ENCODE measurements at places on chromosomes 4 and X. TPM values are rescaled to one million over a fixed set of nuclear protein-coding genes. Genes with fewer than 3 reads are reported as not detected.

DNA sequence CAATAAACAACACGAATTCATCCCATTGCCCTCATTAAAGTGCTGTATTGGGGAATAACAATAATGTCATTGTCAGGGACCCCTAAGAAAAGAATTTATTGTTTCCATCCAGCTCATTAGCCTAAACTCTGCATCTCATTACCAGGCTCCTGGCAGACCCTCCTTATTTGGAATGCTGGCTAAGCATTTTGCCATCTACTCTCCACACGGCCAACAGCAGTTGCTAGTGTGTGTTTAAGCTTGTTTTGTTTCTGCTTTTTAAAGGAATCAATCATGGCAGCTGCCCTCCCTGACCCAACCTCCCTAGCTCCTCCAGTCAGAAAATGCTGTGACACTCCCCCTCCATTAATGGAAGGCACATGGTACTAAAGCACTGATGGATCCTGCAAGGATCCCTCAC, 43.5 kb downstream of the GATB start:
- DNase-seq, result no peak

- no peak for DNase-seq
These were observed 312.2 kb downstream of the GALNTL6 start for GRCh38 chr4:172125443-172125842.

MBTPS2 gene
- total RNA-seq, result 8.3 TPM

- no peak for DNase-seq
These were observed 561.4 kb downstream of the ZIC3 start for GRCh38 chrX:138127314-138127713.

DNA sequence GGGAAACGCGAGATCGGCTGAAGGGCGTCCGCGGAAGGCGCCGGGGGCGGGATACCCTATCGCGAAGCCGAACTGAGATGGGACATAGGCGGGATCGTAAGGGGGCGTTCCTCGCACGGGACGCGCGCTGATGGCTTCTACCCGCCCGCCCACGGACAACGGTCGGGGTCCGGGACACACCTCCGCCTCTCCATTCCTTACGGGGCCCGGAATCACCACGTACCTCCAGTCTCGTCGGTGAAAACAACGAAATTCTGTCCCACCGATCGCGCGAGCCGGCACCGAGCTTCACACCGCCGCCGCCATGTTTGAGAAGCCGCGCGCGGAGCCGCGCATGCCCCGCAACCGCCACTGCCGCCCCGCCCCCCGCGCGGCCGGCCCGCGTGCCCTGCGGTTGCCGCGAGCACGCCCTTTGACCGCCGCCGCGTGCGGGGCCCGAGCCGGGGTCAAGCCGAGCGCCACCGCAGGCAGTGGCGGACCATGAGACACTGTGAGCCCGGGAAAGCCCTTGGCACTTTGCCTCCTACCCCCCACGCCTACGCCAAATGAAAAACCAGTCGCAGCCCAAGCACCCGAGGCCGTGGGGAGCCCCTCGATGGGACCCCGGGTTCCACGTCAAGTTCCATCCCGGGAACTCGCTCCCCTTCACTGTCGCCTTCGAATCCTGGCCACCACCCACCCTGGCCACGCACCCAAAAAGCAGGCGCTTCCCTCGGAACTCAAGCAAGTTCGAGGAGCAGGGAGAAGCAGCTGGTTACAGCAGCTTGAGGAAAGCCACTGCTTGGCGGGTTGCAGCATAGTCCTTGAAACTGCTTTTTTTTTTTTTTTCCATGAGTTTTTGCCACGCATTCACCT, at the start of gene SCML2:
TSS of gene SCML2 (minus strand) at position 320 of the 855 bp plus-strand sequence. CDS start 20,617 bp downstream, outside the sequence.
- peak; percentile 75 for DNase-seq

DNA sequence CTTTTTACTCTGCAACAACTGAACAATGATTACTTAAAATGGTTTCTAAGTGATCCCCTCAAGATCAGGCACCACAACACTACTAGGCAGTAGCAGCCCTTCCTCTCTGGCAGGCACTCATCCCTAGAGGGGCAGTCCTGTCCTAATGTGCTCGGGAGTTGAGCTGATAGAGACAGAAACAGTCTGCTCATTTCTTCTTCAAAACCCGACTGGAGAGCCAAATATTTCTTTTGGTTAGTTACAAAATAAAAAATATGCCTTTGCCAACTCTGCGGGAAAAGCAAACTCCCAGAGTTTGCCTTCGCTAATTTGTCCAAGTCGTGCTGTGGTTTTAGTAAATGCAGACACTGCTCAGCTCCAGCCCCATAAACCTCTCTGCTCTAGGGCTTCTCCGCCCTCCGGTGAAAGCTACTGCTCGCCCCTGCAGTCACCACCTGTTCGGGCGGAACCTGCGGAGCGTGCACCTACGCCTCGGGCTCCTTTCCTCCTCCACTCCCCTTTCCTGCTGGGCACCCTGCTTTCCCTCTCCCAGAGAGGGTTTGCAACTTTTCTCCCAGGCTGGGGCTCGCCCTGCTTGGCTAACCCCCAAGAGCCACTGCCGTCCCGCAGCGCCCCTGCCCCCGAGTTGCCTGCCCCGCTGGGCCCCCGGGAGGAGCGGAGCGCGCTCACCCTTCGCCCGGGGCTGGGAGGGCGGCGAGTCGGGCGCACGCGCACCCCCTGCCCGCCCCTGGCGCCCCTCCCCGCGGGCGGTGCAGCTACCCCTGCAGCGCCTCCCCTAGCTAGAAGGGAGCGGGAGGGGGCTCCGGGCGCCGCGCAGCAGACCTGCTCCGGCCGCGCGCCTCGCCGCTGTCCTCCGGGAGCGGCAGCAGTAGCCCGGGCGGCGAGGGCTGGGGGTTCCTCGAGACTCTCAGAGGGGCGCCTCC, at the start of gene NPNT:
TSS of gene NPNT (plus strand) at position 812 of the 923 bp plus-strand sequence. CDS start 182 bp downstream, outside the sequence.
- no peak for DNase-seq

GRCh38 chr4:5972571-5972970, 45.7 kb downstream of the C4orf50 start:
- no peak for DNase-seq

SOX3 gene
- not detected for total RNA-seq

DNA sequence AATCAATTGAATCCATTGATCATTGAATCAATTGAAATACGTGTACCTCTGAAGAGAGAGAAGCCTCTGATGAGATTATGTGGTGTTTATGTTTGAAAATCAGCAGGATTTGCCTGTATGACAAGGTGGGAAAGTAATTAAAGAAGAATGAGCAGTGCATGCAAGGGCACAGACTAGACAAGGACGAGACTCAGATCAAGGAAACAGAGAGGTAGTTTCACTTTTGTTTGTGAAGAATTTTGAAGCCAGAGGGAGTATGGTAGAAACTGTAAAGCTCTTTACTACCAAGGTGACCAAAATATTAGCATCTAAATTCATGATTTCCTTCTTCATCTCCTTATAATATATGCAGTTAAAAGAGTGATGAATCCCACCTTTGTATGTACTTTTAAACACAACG, 1830.0 kb upstream of the IGFBP7 start:
- DNase-seq, result no peak

HPGD gene
- 1.1 TPM for total RNA-seq

NXF2B gene
- total RNA-seq, result not detected

DNA sequence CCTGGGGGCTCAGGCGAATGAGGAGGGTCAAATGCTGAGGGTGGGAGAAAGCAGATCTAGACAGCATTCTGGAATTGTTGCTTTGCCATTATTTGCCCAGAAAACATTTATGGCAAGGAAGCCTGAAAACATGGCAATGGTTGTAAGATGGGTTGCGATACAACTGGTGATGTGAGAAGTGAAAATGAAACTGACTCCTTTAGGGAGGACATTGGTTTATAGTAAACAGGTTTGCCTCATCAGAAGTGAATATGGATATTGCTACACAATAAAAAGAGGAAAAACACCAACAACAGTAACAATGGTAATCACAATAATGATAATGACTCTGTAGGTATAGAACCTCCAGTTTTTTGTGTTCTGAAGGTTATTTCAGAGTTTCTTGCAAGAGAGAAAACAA, 107.0 kb upstream of the TBC1D9 start:
- DNase-seq, result no peak

GRCh38 chr4:142467088-142467487, 379.0 kb downstream of the INPP4B start:
- DNase-seq, result no peak

GRCh38 chrX:68681443-68681941, 34.0 kb downstream of the STARD8 start:
- no peak for DNase-seq

INPP4B gene
- total RNA-seq, result 12.1 TPM

GAGE13 gene
- total RNA-seq, result not detected

DNA sequence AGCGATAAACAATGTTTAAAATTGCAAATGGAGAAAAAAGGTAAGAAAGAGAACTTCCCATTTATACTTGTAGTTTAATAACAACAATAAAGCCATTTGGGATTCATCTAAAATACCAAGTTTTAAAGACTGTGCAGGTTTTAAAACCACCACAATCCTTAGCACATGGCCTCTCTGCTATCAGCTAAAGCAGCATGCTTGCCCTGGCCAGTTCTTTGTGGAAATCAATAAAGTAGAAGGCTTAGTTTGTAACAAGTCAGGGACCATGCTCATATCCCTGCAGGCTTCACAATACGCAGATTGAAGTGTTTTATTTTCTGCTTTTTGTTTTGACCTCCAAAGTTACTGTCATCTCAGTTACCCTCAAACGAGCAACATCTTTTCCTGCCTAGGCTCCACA, 249.5 kb downstream of the INPP4B start:
- DNase-seq, result no peak

DNA sequence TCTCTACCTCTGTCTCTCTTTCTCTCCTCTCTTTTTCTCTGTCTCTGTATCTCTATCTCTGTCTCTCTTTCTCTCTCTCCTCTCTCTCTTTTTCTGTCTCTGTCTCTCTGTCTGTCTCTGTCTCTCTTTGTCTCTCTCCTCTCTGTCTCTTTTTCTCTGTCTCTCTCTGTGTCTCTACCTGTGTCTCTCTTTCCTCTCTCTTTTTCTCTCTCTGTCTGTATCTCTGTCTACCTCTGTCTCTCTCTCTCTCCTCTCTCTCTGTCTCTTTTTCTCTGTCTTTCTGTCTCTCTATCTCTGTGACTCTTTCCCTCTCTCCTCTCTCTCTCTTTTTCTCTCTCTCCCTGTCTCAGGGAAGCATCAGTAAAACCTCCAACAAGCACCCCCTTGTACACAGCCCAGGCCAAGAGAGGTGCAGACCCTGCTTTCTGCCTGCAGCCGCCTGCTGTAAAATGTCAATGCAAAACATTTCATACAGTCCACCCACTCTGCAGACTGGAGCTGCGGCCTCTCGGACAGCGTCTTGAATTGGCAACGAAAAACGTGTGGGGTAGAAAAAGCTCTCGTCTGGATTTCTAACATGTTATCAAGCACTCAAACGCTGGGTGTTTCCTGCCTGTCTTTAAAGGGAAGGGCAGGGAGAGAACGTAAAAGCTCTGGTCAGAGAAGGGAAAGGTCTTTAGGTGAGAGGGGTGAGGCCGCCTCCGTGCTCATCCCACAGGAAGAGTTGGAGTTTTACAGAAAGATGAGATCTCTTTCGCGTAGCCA, 3.7 kb upstream of the SHOX start:
- DNase-seq, result no peak

HMX1 gene
- not detected for total RNA-seq

DNA sequence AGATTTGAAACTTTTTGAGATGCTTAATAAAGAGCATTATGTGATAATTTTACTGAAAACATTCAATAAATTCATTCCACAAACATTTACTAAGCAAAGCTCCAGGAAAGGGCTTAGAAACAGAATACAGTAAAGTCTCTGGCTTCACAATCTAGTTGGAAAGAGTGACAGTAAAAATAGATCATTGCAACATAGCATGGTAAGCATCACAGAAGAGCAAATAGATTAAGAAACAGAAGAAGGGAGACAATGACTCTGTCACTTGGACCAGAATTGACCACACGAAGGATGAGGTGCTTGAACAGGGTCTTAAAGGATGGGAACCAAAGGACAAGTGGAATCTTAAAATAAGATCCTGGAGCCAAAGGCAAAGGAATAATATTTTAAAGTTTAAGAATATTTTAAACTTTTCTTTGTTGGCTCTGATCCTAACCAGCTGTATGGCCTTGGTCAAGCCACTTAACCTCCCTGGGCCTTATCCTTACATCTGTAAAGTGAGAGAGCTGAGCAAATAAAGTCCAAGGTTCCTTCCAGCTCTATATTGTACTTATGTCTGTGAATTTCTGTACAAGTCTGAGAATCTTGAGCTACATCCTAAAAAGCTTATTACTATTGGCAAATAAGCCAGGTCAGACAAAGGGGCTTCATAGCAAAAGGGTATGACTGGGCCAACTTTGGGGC, 33.9 kb downstream of the SEC24D start:
- DNase-seq, result no peak

RTL9 gene
- 0.38 TPM for total RNA-seq

DNA sequence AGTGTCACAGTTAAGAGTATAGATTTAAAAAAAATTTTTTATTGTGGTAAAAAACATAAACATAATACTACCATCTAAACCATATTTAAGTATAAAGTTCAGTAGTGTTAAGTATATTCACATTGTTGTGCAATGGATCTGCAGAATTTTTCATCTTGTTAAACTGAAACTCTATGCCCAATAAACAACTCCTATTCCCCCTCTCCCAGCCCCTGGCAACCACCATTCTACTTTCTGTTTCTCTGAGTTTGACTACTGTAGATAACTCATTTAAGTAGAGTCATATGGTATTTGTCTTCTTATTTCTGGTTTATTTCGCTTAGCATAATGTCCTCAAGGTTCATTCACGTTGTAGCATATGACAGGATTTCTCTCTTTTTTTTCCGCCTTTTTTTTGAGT, 112.4 kb downstream of the PTTG2 start:
- no peak for DNase-seq

AFM gene
- not detected for total RNA-seq

KCNIP4 gene
- total RNA-seq, result not detected

GRCh38 chr4:105624530-105624929, 72.1 kb downstream of the ARHGEF38 start:
- no peak for DNase-seq

- DNase-seq, result no peak
These were observed 14.6 kb downstream of the ZNF718 start for GRCh38 chr4:138935-139334.

GRCh38 chrX:53440621-53441517, 6.7 kb upstream of the HSD17B10 start:
- DNase-seq, result peak; percentile 74

GRCh38 chrX:78650906-78651437, 8.2 kb downstream of the RTL3 start:
- no peak for DNase-seq

LUZP4 gene
- not detected for total RNA-seq

GRCh38 chrX:7996414-7996813, 69.2 kb upstream of the PNPLA4 start:
- no peak for DNase-seq

GRCh38 chr4:127174616-127175015, 458.1 kb upstream of the INTU start:
- DNase-seq, result no peak

CFAP47 gene
- total RNA-seq, result not detected

PAGE2 gene
- total RNA-seq, result not detected

SEC24D gene
- total RNA-seq, result 12.2 TPM

- DNase-seq, result peak; percentile 70
These were observed 36.1 kb upstream of the IQSEC2 start for GRCh38 chrX:53317365-53318069.

DNA sequence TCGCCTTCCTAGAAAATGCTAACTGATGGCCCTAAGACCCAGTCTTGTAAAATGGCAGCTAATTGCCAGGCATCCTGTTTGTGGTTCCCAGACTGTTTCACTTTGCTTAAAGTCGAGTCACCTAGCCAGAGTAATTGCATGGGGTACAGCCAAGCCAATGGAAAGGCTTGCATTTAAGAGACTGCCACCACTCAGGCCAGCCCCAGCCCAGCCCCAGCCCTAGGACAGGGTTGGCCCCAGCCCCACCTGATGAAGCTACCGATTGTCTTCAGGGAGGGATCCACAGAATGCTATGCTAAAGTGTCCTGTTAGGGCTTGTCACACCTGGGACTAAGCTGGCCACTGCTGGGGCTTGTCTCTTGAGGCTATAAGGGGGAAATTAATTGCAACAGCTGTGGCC, 194.6 kb upstream of the KLF3 start:
- DNase-seq, result no peak

GRCh38 chr4:156169011-156169410, 215.3 kb upstream of the CTSO start:
- DNase-seq, result no peak

Data from Right ventricle myocardium inferior (tissue), 1 donor.